NCI-H2029 treated with DMSO at 0.1 percent for 48 hours (cell line): ENCODE measurements at places on chromosomes 5 and 9.
A peak's percentile ranks its signal among the peaks of the same experiment; 100 is the strongest.

- DNase-seq: peak; percentile 32
Measured at GRCh38 chr9:97985058-97985861, 2.1 kb downstream of the ANP32B start.

DNA sequence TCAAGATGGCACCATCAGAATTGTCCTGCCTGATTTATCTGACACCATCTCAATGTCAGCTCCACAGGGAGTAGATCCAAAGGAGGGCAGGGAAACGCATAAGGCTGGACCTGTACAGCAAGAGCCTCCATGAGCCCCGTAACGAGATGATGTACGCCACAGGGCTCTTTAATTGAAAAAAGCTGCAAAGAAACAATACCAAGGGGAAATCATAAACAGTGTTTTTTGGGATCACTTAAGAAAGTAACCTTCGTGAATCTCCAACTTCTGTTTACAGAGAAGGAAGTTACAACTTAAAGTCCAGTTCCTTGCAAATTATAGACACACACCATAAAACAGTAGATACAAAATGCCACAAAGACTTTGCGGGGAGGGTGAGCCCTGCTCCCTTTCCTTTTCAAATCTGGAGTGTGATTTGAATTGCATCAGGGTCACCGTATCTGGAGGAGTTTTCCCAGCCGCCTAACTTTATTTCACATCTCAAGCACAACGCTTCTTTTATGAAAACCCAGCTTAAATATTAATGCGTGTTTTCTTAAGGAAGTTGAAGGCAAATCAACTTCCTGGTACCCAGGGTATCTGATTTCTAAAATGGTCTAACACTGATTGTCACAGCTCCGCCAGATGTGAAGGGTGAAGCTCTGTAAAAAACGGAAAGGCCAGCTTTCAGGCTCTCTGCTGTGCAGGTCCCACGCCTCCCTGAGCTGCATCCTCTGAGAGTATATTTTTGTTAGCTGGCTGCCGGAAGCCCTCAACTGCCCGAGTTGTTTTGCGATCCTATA lies 88.9 kb downstream of the EBF1 start:
- no peak for DNase-seq

DNA sequence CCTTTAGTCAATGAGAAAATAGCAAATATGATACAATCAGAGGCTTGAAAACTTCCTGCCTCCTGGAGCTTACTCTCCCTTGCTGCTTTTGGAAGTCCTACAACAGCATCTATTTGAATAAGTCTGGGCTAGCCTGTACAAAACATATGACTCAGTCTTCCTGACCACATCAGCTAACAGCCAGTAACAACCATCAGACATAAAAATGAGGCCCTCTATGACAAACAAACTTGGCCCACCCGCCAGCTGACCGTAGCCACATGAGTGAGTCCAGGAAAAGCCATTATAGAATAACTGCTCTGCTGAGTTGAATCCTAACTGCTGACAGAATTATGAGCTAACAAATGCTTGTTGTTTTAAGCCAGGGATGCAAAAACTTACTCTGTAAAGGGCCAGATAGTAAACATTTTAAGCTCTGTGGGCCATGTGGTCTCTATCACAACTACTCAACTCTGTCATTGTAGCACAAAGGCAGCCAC lies 347.6 kb downstream of the PTPRD start:
- DNase-seq: no peak

DNA sequence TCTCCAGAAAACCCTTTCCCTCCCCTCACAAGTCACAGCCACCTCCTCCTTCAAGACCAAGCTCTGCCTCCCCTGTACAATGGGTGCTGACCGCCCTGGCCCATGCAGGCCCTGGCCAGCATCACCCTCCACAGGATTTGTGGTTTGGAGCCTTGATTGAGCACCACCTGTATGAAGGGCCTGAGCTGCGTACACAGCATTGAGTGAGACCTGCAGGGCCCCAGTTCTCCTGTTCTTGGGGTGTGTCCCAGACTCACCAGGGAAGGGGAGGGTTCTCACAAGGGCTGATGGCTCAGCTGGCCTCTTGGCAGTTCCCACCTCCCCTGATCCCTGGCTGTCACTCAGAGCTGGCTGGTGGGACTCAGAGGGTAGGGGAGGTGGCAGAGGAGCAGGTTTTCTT lies 63.7 kb upstream of the IER5L start:
- no peak for DNase-seq

DNA sequence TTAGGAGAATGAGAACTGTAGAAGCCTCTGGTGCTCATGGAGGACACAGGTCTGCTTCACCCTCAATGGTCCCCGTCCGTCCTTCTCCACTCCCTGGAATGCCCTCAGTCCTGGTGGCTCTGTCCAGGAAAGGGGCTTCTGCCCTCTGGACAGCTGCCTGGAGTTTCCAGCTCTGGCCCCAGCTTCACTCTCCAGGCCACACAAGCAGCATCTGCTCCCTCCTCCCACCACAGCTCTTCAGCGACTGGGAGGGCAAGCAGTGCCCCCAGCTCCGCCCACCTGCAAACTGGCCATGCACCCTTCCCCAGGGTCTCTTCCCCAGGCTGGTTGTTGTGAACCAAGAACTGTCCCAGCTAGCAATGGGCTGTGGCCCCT lies 4.7 kb downstream of the SARDH start:
- no peak for DNase-seq

- DNase-seq: no peak
Measured at GRCh38 chr9:124496463-124496862, 10.7 kb downstream of the NR5A1 start.

DNA sequence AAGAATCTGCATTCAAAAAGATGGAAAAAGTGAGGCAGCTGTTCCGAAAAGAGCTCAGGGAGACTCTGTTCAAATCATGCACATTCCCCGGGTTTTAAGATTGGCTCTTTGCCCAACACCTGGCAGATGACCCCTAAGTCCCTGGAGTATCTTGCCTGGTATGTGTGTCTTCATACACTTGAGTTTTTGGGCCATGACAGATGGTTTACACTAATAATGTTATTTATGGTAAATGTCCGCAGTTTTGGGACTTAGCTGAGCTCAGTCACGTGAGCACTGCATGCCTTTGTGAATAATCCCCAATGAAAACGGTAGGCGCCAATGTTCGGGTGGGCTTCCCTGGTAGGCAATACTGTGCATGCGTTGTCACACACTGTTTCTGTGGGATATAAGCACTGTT lies 316.1 kb downstream of the PRDM9 start:
- DNase-seq: no peak

DNA sequence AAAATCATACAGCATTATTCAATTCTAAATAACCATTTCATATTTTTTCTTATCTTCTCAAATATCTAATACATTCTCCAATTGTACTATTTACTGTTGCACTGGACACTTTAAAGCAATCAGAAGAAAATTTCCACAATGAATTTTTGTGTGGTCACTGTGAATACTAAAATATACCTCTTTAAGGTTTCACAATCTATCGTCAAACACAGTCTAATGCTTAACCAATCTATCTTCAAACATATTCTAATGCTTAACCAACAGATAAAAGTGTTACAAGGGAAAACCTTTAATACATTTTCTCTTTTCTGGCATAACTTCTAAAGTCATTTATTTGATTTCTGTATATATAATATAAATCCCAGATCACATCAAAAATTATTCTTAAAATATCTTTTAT lies 2035.5 kb upstream of the CDH6 start:
- no peak for DNase-seq

GRCh38 chr9:122213589-122214413 lies 15.0 kb downstream of the LHX6 start:
- peak; percentile 52 for DNase-seq
